ENCODE measurements at places on chromosomes 2 and 18.

- no peak for DNase-seq
These were observed 8.9 kb upstream of the PGAP1 start for GRCh38 chr2:196935432-196935831.

- peak; percentile 4 for DNase-seq
These were observed 90.1 kb downstream of the LBH start for GRCh38 chr2:30321466-30321865.

DNA sequence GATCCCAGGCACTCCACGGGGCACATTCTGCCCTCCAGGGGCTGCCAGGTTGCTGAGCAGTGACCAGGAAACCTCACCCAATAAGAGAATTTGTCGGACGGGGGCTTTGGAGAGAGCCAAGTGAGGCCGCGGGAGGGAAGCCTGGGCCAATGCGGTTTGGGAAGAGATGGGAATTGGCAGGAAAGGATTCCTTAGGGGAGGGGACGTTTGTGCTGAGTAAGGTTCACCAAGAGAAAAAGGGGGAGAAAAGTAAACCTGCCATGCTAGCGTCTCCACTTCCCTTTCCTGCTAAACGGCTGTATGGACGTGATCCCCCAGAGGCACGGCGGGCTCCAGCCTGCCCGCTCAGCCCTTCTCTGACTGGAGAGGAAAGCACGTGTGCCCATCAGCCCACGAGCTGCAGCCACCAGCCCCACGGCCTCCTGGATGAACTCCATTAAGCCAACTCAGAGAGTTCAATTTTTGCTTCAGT, 194.4 kb upstream of the ID2 start:
- DNase-seq: no peak

- no peak for DNase-seq
These were observed 11.8 kb downstream of the RAB11FIP5 start for GRCh38 chr2:73100956-73101355.

DNA sequence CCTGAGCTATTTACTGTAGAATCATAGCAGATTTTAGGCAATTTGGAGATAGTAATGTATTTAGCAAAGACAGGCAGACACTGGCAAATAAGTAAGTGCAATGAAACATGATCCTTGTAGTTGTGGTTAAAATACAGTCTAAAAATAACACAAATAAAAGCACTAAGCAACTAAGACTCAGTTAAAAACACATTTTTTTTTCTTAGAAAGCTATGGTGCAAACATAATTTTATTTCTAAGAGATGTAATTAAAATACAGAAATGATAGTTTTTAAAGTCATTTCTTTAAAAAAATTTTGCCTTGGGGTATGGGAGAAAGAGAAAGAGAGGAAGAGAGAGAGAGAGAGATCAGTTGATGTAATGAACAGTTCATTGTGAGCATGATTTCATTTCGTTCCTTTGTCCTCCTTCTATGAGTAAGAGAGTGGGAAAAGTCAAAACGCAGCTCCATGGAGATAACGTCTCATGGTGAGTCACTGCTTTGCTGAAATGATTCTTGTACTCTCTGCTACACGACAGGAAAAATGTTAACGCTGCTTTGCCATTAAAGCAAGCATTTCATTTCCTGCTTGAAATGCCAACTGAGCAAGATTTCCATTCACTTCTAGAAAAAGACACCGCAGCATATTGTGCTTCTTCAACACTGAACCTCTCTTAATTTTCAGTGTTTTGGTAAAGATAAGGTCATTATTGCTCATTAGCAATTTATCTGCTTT, 61.3 kb upstream of the PGAP1 start:
- peak; percentile 97 for DNase-seq

GRCh38 chr2:137964066-137964858, at the start of gene HNMT:
HNMT (plus strand) TSS chr2:137964473; CDS start chr2:137964492, 19 bp downstream.
- DNase-seq: peak; percentile 87

Measured in amniotic epithelial cell (primary cell).